RPMI8226 (cell line): ENCODE measurements at places on chromosomes 3 and 15.
A peak's percentile ranks its signal among the peaks of the same experiment; 100 is the strongest.

- DNase-seq: peak; percentile 53
Measured at GRCh38 chr3:194130807-194131589, 5.0 kb upstream of the HES1 start.

GRCh38 chr3:108391917-108392593 lies 95.7 kb downstream of the HHLA2 start:
- no peak for DNase-seq

DNA sequence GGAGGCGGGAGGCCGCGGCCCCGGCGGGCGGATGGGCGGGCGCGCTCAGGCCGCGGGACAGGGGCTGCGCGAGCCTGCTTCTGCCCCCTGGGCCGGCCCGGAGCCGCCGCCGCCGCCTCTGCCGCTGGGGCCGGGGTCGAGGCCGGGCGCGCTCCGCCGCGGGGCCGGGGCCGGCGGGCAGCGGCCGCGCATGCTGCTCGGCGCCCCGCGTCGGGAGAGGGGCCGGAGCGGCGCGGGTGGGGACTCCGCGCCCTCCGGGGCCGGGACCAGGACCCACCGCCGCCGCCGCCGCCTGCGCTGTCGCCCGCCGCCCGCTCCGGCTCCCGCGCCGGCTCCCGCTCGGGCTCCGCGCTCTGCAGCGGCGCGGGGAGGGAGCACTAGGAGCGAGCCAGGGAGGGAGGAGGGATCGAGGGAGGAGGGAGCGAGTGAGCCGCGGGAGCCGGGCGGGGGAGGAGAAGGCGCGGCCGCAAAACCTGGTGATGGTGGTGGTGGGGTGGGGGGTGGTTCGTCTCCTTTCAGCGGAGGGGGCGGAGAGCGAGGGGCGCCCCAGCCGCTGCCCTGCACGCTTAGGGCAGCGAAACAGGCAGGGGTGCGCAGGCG lies at the start of gene LINGO1:
TSS of gene LINGO1 (minus strand) at position 379 of the 600 bp plus-strand sequence. CDS start 597 bp downstream, outside the sequence.
- peak; percentile 33 for DNase-seq

- DNase-seq: no peak
Measured at GRCh38 chr3:40745381-40746106, 220.8 kb downstream of the ZNF621 start.

DNA sequence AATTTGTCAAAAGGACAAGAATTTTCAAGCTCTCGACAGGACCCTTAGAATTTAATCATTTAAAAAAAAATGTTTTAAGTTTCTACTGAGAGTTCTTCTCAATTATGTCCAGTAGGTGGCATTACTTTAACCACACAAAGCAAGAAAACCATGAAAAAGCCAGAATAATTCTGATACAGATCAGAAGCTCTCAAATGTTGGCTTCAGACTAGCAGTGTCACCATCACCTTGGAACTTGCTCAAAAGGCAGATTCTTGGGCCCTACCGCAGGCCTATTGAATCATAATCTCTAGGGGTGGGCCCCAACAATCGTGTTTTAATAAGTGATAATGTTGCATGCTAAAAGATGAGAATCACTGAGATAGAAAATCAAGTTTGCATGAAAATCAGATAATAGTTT lies 99.5 kb upstream of the KCNMB2 start:
- peak; percentile 55 for DNase-seq

DNA sequence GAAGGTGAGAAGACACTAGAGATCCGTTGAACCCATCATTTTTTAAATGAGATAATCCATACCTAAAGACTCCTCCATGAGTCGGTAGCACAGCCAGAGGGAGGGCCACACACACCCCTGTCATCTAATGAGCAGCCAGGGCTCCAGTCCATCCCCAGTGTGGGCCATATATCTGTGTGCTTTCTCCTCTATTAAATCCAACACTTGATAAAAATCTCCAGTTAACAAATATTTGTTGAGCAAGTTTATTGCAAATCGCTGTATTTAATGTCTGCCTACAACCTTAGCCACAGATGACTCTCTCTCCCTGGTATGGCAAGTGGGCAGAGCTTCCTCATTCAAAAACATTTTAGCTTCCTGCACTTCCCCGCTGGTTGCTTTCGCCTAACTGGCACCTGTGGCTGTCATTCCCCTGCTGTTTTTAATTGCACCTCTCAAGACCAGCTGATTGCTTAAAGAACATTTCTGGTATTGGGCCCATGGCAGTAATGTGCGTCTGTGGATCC lies 82.8 kb downstream of the SMAD3 start:
- no peak for DNase-seq

DNA sequence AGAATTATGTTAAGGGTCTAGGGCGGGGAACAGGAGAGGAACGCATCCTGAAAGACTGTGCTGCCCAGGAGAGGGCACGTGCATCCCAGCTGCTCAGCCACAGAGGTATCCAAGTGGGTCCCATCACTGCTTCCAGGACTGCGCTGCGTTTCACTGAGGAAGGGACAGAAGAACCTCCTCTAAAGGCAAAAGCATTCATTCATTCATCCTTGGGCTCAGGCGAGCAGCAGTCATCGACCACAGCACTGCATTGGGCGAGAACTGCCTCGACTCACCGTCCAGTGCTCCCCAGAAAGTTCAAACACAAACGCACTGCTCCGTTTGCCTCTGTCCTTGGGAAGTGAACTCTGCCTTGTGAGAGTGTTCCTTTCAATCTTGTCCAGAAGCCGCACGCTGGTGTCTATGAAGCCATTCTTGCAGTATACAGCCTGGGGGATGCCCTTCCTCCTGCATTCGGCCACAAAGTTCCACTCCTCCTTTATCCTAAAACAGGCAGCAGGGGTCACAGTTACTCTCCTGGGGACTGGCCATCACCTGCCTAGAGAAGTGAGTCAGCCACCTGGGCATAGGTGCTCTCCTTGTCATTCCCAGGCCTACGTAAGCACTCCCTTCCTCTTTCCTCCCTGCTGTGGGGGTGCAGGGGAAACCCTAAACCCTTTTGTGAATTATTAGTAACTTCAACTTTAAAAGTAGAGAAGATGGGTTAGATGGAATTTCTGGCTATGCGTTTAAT lies 21.2 kb downstream of the LRRC2 start:
- no peak for DNase-seq

- DNase-seq: no peak
Measured at GRCh38 chr3:123005291-123005690, 22.3 kb downstream of the SEMA5B start.

GRCh38 chr3:10808130-10808735 lies 7.8 kb upstream of the SLC6A11 start:
- no peak for DNase-seq

DNA sequence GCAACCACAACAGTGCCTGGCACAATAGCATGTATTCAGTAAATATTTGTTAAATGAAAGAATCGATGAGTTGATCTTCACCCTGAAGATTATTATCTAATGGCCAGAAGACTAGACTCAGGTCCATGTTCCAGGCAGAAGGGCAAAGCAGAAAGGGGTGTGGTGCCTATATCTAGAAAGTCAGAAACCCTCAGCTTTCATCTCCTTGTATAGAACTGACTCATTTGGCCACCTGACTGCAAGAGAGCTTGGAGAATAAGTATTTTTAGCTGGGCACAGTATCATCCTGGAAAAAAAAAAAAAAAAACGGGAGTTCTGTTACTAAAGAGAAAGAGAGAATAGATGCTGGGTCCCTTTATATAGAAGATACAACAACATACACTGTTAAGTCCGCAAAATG lies 69.7 kb upstream of the SPRED1 start:
- no peak for DNase-seq

- no peak for DNase-seq
Measured at GRCh38 chr3:111603679-111604078, 8.5 kb upstream of the ZBED2 start.

DNA sequence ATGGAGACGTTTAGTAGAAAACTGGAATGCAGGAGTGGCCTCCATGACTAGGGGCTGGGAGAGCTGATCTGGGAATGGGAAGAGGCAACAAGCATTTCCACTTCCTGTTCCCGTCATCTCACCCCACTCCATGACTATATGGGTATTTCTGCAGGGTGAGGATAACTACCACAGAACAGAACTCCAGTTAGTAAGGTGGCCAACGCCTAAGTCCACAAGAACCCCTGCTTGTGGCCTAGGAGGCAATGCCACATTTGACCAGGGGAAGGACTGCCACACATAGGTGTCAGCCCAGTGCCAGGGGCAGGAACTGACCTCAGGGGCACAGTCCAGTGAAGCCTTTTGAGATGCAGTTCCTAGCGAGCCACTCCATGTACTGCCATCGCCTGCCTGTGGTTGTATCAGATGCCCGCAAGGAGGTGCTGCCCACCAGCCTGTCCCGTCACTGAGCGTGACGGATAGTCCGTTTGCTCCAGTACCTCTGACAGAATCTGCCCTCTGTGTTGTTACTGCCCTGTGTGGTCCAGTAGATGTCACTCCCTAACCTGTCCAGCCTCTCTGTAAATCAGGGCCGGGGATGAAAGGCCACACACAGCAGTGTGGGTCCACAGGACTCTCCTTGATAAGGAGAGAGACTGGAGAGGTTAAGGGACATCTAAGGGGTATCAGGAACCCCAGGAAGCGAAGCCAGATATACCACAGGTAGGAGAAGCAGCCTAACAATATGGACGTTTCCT lies 3.5 kb upstream of the MTFMT start:
- DNase-seq: peak; percentile 90

GRCh38 chr3:96538186-96538585 lies 276.2 kb upstream of the EPHA6 start:
- no peak for DNase-seq

DNA sequence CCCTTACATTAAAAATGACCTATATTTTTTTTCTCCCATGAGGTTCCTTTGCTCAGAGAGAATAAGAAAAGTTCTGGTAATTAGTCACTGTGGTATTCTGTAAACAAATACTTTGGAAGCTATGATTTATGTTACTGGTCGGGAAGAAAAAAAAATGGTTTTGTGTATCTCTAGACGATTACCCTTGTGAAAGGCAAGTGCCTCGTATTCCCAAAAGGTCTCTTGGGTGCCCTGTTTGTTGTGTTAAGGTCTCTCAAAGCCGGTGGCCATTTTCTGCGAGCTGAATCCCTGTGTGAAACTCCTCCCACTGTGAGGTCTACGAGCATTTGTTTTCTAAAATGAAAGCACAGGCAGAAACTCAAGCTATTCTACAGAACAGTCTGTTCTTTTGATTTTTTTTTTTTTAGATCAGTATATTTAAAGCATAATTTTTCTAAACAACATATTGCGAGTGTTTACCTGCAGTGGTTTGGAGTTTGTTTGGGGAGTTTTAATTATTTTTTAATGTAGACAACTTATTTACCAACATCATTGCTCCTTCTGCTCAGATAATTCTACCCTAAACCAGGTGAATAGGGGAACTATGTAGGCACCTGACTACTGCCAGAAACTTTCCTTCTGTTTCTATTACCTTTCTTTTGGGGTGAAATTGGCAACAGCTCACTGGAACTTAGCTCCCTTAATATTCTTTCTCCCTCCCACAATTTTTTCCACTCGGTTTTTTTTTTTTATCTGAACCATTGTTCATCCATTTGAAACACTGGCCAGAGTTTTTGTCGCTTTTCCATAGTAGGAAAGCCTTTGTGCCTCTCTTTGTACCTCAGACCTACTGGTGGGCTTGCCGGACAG lies 44.0 kb downstream of the ZBTB38 start:
- peak; percentile 69 for DNase-seq

DNA sequence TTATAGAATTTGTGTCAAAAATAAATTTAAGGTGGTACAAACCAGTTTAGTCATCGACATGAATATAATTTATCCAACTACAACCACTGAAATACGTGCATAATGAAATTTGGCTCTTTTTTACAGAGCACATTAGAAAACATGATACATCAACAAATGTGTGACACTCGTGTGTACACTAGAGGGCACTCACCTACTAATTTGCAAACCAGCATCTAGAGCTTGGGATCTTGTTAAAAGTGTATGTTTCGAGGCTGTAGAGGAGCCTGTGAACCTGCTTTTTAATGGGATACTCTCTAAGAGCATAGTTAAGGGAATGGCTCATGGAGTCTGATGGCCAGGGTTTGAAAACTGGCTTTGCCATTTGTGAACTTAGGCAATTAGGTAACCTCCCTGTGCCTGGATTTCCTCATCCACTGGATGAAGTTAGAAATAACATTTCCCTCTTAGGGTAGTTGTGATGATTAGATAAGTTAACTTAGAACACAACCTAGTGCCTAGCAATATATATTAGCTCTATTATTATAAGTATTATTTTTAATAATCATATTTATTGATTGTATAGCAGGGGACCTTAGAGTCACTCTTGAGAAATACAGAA lies 8.8 kb upstream of the CPOX start:
- peak; percentile 71 for DNase-seq

DNA sequence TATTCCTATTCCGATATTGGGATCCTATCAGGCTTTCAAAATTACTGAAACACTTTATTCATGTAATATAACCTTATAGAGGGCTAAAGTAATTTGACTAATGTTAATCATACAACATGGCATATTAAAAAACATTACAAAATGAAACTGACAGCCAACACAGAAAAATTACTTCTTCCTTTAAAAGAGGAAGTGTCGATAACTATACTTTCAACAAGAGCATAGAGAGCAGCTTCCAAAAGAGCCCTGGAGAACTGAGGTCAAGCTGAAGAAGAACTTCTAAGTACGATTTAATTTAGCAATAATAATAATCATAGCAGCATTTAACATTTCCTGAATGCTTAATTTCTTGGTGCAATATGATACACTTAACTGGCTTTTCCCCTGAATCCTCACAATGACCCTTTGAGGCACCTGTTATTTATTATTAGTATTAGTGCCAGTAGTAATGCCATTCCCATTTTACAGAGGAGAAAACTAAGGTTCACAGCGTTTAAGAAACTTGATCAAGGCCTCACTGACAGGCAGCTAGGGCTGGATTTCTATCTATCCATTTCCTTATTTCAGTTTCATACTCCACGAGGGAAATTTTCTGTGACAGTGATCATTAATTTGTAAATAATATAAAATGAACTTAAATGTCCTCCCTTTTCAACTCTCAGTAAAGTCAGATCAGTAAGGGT lies 181.6 kb downstream of the CFAP20DC start:
- peak; percentile 7 for DNase-seq

- no peak for DNase-seq
Measured at GRCh38 chr15:68354923-68355322, 77.0 kb downstream of the ITGA11 start.

GRCh38 chr3:121462565-121462964 lies 83.2 kb downstream of the POLQ start:
- no peak for DNase-seq

GRCh38 chr3:154431043-154431442 lies 1.1 kb upstream of the GPR149 start:
- no peak for DNase-seq

DNA sequence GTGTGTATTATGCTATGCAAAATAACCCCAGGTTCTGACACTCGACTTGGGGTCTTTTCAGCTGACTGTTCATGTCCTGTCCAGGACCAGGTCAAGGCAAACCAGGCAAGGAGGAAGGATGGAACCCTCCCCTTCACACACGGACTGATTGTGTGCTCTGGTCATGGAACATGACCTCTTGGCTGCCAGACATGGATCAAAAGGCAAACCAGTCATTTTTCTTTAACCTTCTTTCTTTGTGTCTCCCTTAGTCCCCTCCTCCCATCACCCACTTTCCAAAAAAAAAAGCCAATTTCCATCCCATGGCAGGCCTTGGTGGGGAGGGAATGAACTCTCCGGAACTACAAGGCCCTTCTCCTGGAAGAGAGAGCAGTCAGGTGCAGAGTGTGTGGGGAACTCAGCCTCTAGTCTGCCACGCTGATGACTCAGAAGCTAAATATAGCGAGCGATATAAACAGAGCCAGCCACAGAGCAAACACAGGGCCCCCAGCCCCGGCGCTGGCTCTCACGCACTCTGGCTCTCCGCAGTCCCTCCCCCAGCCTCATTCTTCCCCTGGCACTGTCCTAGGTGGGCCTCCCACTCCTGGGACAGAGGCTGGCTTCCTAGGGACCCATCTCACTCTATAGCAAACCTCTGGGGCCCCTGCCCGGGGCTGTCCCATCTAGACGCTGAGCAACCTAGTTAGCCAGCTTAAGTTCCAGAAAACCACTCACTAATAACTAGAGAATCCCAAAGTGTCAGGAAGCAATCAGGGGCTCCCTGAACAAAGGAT lies 10.0 kb downstream of the BMF start:
- peak; percentile 87 for DNase-seq
